Astrocyte (in vitro differentiated cells and primary cell): ENCODE measurements at places on chromosomes 4 and X. TPM values are rescaled to one million over a fixed set of nuclear protein-coding genes. Genes with fewer than 3 reads are reported as not detected.

GRCh38 chrX:22534643-22535042, 261.9 kb downstream of the CBLL2 start:
- DNase-seq, result peak; percentile 86

- no peak for DNase-seq
Measured at GRCh38 chr4:170234800-170235199, 145.0 kb upstream of the AADAT start.

DNA sequence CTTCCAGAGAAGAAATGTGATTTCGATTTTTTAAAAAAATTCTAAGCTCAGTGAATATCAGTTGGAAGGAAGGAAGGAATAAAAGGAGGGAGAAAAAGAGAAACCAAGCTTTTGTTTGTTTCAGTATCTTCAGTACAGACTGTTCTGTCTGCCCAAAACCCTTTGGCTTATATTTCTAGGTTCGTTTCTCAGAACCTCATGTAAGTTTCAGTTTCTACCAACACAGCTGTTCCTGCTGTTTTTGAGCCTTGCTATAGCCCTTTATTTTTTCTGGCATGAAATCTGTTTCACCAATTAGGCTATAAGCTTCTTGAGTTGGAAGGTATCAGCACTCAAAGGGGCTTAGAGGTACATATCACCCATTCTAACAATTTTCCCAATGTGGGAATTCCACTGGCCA, 157.9 kb downstream of the GBA3 start:
- DNase-seq, result no peak

Gene NEUROG2
- total RNA-seq, result not detected in 2 replicates

Gene IL3RA
- not detected in 2 replicates for total RNA-seq

Gene CYTL1
- 9.2 and 9.6 TPM in 2 replicates for total RNA-seq

Gene CSN1S1
- total RNA-seq, result not detected in 2 replicates

Gene RHOXF1
- not detected in 2 replicates for total RNA-seq

Gene RHOXF2
- total RNA-seq, result not detected in 2 replicates
